ENCODE measurements at places on chromosomes 6 and 20.

GRCh38 chr6:31763619-31763940, 1.1 kb downstream of the SAPCD1 start:
- DNase-seq: no peak

DNA sequence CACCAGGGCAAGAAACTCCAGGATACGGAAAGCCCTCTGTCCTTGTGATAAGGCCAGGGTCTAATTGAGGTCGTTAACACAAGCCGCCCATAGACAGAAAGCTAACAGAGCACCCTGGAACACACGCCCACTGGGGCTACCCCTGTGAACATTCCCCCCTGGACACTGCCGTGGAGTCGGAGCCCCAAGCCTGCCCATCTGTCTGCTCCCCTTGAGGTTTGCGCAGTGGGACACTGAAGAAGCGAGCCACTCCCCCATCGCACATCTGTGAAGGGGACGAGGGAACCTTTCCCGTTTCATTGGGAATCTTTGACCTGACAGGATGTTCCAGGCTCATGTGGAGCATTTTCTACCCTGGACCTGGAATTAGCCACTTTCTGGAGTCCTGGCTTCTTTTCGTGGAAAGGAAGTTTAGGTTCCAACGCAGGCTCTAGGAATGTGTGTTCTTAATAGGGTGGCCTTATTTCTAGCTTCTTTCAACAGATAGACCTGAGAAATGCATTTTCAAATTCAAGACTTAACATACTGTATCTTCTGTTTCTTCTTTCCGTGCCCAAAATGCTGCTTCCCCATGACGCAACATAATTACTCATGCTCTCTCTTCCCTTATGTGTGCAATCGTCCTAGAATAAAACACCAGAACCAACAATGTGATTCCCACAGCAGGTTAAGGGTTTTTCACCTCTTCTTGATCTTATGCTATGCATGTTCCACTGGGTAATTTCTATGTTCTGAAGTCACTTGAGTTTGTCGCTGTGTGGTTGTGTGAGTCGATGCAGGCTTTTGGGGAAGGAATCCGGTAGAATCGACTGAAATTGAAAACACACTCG, 161.1 kb downstream of the ERMARD start:
- no peak for DNase-seq

GRCh38 chr20:62378215-62378614, 8.7 kb upstream of the RPS21 start:
- no peak for DNase-seq

DNA sequence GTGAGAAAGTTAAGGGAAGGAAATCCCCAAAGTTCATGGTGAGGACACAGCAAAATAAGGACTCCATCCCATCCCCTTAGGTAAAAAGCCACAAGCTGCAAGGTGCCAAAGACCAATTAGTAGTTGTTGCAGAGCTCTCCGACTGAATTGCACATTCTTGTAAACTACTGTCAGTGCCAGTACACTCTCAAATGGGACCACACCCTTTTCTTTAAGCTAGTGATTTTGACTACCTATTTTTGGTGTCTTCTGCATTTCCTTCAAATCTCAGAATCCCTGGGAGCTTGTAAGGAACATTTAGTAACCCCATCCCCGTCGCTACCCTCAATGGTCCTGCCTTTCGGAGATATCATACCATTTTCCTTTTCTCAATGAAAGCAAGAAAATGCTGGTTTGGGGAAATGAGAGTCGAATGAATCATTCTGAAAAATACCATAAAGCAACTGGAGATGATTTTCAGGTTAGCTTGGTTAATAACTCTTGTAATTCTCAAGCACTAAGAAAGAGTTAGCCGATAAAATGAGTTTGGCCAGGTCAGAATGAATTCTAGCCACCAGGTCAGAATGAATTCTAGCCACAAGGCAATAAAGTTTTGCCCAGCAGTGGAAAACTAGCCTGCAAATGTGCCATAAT, 5.2 kb upstream of the HMGN3 start:
- no peak for DNase-seq

DNA sequence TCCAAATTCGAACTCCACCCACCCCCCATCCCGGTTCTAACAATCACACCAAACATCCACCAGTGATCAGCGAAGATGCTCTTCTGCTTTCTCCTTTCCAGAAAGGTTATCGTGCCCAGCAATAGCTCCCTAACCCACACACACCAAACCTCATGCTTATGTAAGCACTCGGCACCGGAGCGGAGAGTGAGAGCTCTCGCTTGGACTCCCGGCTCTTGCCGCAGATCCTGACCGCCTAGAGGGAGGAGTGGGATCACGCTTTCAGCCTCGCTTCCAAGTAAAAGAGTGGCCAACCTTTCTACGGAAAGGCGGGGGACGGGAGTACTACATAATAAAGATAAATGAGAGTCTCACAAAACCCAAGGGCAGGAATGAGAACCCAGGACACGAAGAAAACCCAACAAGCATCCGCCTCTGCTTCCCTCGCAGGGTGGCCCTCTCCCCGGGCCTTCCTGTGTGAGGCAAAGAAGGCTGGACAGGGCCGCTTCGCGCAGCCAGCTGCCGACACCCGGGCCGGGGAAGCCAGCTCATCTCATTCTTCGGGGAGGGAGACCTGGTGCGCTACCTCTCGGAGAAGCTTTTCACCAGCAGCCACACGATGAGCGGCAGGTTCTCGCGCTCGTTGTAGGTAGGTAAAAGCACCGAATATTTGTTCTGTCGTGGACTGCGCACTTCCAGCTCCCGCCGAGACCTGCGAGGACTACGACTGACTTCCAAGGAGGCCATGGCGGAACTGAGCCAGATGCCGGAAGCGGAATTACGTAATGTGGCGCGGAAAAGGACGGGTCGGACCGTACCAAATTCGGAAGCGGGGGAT, at the start of gene DPM1:
Gene DPM1 (minus strand): TSS at position 735 of the 817 bp plus-strand sequence. CDS start 9 bp downstream, at position 726.
- peak; percentile 83 for DNase-seq

DNA sequence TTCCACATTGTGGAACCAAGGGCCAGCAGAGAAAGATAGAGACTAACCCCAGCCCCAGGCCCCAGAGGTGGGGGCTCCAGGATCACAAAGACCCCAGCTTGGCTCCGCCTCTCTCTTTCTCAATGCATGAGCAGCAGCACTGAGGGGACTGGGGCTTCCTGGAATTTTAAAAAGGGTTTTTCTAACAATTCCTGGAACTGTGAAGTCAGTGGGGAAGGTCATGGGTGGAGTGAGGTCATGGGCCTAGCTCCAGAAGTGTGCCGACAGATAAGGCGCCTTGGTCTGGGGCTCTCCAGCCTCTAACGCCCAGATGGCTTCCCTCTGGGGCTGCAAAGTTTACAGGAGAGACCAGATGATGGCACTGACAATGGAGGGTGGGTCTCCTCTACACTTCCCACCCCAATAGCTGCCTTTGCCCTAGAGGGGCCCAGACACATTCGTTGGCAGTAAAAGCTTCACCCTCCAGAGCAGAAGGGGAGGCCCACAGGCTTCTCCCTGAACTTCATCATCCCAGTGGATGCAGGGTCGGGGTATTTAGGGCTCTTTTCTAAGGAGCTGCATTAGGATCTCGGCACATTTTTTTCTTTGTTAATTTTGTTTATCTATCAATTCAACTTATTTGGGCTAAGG, 46.9 kb upstream of the CD93 start:
- no peak for DNase-seq

GRCh38 chr6:23213651-23214050, 644.3 kb downstream of the HDGFL1 start:
- no peak for DNase-seq

- no peak for DNase-seq
Observed at GRCh38 chr6:30700340-30700739, 9.6 kb upstream of the NRM start.

DNA sequence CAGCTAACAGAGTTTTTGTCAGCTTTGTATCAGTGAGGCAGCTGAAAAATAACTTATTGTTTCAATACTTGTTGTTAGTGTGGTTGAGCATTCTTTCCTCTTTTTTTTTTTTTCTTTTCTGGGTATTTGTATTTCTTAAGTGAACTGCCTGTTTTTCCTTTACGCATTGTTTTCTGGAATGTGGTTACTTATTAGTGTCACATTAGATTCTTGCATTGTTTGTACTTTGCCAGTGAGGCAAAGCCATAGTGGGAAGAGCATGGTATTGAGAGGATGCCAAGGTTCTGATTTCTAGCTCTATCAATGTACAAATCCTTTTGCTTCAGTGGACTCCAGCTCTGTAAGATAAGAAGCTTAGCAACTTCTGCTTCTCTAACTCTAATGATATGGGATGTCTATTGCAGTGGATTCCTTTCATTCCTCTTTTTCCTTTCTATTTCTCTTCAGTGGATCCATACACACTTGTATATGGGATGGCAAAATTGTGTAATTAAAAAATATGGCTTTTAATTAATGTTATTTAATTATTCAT, 3.9 kb downstream of the CDKAL1 start:
- DNase-seq: no peak

DNA sequence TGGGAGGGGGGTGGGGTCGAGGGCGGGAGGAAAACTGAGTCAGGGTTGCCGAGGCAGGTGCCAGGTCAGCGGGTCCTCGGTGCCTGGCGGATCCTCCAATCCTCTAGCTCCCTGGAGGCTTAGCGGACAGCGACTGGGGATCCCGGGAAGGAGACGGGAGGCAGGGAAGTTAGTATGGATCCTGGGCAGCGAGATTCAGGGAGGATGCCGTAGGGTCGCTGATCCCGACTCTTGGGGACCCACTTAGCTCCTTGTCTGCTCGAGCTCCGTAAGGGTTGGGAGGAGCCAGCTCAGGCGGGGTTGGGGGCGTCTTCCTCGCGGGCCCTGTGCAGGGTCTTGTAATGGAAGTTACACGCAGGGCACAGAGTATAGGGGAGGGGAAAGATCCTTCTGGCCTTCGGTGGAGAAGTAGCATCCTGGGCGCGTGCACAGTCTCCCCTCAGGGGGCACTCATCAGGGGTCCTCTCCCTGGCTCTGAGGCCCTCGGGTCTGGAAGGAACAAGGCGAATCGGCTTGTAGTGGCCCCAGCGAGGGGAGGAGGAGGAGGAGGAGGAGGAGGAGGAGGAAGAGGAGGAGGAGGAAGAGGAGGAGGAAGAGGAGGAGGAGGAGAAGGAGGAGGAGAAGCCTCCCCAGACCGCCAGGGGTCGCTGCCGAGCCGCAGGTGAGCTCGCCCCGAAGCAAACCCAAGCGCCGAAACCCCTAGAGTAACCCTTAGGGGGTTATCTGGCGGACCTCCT, 6.4 kb upstream of the SLC12A5 start:
- DNase-seq: peak; percentile 49

GRCh38 chr6:150207931-150208570, 65.2 kb downstream of the PPP1R14C start:
- DNase-seq: no peak

DNA sequence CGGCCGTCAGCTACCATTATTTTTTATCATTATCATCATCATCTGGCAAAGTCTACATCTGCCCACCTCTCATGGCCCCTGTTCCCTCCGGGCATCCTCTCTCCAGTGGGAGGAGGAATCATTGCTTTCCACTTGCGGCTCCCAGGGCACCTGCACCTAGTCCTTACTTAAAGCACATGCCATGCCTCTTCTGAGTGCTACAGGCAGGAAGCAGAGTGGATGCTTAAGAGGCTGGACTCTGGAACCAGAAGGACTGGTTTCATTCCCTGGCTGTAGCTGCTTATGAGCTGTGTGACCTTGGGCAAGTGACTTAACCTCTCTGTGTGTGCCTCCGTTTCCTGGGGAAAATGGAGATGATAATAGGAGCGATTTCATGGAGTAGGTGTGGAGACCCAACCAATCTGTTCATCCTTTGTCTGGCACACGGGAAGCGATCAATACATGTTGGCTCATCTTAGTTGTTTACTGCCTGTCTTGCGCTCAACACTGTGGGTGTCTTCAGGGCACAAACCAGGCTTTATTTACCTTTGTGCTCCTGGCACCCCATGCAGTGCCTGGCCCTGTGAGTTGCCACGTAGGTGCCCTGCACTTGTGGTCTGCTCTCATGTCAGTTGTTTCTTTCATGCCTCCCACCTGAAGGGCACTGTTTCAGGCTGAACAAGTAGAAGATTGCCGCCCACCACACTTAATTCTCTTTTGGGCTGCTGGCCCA, 317.0 kb upstream of the SULF2 start:
- no peak for DNase-seq

- DNase-seq: no peak
Observed at GRCh38 chr6:73203098-73203497, 22.2 kb downstream of the KHDC1L start.

DNA sequence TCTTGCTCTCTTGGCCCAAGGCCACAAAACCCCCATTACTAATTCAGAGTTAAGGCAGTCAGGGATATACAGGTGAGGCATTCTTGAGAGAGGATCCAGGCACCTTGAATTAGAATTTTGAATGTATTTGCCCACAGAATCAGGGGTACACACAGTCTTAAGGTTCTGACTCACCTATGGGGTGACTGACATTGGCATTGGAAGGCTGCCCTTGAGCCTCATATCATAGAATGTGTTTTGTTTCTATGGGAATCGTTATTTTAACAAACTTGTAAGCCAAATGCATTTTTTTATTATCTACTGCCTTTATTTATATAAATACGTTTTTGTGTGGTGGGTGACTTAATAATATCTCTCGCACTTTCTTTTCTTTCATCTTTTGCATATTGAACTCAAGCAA, 218.6 kb upstream of the CITED2 start:
- no peak for DNase-seq

- no peak for DNase-seq
Observed at GRCh38 chr6:138188278-138188941, 26.7 kb downstream of the ARFGEF3 start.

DNA sequence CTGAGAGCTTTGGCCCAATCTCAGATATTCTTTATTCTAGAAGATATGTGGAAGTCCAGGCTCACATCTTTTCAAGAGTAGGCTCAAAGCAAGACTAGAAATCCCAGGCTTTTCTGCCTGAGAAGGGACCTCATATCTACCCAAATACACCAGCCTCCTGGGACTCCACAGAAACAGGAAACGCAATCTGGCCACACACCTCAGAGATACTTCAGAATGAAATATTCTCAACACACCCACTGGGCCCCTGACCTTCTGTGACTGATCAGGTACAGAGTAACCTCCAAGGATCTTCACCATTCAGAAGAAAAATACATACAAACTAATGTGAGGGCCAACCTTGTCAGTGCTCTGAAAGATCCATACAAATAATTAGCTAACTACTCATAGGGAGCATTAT, 183.2 kb downstream of the HIVEP2 start:
- DNase-seq: no peak

- no peak for DNase-seq
Observed at GRCh38 chr6:25629198-25629576, 22.8 kb upstream of the SCGN start.

DNA sequence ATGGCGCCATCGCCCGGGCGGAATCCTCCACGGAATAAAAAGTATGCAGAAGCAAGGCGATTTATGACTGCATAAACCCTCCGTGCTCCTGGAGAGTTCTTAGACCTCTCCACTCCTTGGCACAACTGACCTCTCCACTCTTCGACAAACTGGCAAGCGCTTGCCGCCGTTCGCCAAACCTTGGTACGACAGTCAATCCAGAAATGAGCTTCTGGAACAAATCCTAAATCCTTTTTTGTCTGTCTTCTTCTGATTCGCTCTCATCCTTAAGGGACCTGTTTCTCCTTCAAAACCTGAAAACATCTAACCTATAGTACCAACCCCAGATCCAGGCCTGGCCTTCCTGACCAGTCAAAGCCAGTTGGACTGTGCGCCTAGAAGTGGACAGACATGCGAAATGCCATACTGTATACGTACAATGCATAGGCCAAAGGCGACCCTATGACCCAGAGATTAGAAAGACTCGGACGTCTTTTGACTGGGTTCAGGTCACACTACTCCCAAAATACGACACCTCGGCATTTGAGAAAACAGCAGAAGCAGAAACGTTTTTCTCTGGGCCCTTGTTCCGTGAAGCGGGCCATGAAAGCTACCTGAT, 59.4 kb downstream of the TRIM27 start:
- DNase-seq: no peak
